Activated CD4-positive, alpha-beta T cell treated with anti-CD3 and anti-CD28 coated beads for 36 hours (primary cell): ENCODE measurements at places on chromosomes 7 and 10.

GRCh38 chr10:88608780-88609179 is 22.2 kb downstream of the LIPJ start:
- no peak overlapping the region for H3K27ac ChIP-seq
- no peak overlapping the region for H3K4me3 ChIP-seq
- no peak for DNase-seq
- H3K27me3 ChIP-seq, result peaks cover 3% of the 10 kb centered on the region
- no peaks in the 10 kb centered on the region for H3K36me3 ChIP-seq

DNA sequence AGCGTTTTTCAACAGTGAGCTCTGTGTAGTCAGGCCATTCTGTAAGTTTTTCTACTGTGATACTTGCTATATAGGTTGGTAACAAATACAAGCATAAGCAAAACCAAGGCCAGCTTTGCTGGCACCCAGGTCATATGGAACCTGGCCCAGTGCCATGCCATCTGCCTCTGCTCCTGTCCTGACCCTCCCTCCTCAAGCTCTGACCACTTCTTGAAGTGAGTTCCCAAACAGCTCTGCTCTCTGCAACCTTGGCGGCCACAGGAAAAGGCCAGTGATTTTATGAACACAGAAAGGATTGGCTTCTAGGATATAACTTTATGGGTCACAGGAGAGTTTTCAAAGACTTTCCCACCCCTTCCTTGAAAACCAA is 12.8 kb downstream of the NOD1 start:
- no peak overlapping the region for H3K27ac ChIP-seq
- no peak overlapping the region for H3K4me3 ChIP-seq
- H3K36me3 ChIP-seq, result no peaks in the 10 kb centered on the region
- H3K4me1 ChIP-seq, result peaks cover 20% of the 10 kb centered on the region
- H3K27me3 ChIP-seq, result no peaks in the 10 kb centered on the region

GRCh38 chr10:3128379-3129130 is 44.0 kb downstream of the PITRM1 start:
- no peak overlapping the region for H3K4me3 ChIP-seq
- H3K27me3 ChIP-seq, result no peaks in the 10 kb centered on the region
- H3K36me3 ChIP-seq, result peaks cover 90% of the 10 kb centered on the region
- DNase-seq, result no peak
- H3K4me1 ChIP-seq, result peaks cover 2% of the 10 kb centered on the region

GRCh38 chr10:92395271-92395670 is 104.3 kb downstream of the MARCHF5 start:
- no peak overlapping the region for H3K4me3 ChIP-seq
- peaks cover 5% of the 10 kb centered on the region for H3K27me3 ChIP-seq
- H3K4me1 ChIP-seq, result no peaks in the 10 kb centered on the region
- no peaks in the 10 kb centered on the region for H3K36me3 ChIP-seq

DNA sequence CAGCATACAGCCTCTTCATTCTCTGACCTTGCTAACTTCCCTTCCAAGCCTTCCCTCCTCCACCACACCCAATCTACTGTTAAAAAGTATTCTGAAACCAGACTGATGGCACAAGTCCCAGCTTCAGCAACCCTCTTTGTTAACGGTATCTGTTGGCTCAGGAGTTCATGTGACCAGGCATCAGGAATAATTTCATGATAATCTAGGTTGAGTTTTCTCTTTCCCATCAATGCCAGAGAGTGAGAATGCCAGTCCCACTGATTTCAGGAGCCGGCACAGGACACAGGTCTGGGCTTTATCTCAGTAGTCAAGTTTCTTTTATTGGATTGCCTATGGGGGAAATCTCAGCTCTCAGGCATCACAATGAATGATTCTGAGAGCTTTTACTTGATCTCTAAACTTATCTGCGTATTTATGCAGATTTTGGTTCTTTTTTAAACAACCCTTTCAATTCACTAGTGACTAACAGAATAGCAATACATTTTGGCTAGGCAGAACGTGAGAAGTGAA is 231.0 kb upstream of the LYZL1 start:
- H3K27ac ChIP-seq, result no peak overlapping the region
- H3K36me3 ChIP-seq, result no peaks in the 10 kb centered on the region
- peaks cover 6% of the 10 kb centered on the region for H3K27me3 ChIP-seq
- DNase-seq, result no peak
- H3K4me1 ChIP-seq, result no peaks in the 10 kb centered on the region

- peaks cover 40% of the 10 kb centered on the region for H3K4me1 ChIP-seq
- no peak overlapping the region for H3K4me3 ChIP-seq
- DNase-seq, result no peak
- peak overlapping the region; percentile 80 for H3K27ac ChIP-seq
These were observed 6.3 kb downstream of the C7orf57 start for GRCh38 chr7:48041653-48041970.

GRCh38 chr7:147639037-147639436 is 951.5 kb upstream of the C7orf33 start:
- H3K36me3 ChIP-seq, result no peaks in the 10 kb centered on the region
- DNase-seq, result no peak
- no peak overlapping the region for H3K27ac ChIP-seq
- no peaks in the 10 kb centered on the region for H3K27me3 ChIP-seq
- no peak overlapping the region for H3K4me3 ChIP-seq

- peak overlapping the region; percentile 37 for H3K27ac ChIP-seq
- H3K4me3 ChIP-seq, result no peak overlapping the region
- H3K27me3 ChIP-seq, result no peaks in the 10 kb centered on the region
- H3K4me1 ChIP-seq, result no peaks in the 10 kb centered on the region
These were observed 222.2 kb upstream of the SH2B2 start for GRCh38 chr7:102064361-102065025.

DNA sequence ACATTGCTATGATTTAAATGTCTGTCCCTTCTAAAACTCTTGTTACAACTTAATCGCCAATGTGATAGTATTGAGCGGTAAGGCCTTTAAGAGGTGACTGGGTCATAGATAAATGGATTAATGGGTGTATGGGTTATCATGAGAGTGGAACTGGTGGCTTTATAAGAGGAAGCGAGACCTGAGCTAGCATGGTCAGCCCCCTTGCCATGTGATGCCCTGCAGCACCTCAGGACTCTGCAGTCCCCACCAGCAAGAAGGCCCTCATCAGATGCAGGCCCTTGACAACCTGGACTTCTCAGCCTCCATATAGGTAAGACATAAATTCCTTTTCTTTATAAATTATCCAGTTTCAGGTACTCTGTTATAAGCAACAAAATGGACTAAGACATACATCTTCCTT is 15.6 kb downstream of the PARP12 start:
- H3K27ac ChIP-seq, result no peak overlapping the region
- DNase-seq, result no peak
- H3K27me3 ChIP-seq, result no peaks in the 10 kb centered on the region
- H3K4me3 ChIP-seq, result no peak overlapping the region
- H3K36me3 ChIP-seq, result peaks cover 18% of the 10 kb centered on the region

DNA sequence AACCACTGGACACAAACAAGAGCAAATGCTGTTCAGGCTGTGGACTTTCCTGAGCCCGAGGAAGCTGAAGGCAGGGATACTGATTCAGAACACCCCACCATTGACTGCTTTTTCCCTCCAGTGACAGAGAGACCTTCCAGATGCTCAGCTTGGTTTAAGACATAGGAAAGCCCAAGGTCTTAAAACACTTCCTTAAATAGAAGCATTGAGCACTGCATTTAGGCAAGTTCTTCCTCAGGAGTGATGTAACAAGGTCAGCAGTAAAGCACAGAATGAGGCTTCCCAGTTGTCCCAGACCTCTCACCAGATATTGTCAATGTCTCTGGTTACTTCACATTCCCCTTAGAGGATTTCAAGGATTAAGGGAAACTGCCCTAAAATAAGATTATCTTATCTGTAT is 19.6 kb upstream of the CDCA7L start:
- H3K27ac ChIP-seq, result no peak overlapping the region
- no peak for DNase-seq
- no peaks in the 10 kb centered on the region for H3K36me3 ChIP-seq
- no peak overlapping the region for H3K4me3 ChIP-seq
- H3K27me3 ChIP-seq, result no peaks in the 10 kb centered on the region

- H3K27ac ChIP-seq, result no peak overlapping the region
- H3K4me3 ChIP-seq, result no peak overlapping the region
- no peak for DNase-seq
- peaks cover 15% of the 10 kb centered on the region for H3K4me1 ChIP-seq
These were observed 180.6 kb upstream of the AGR3 start for GRCh38 chr7:17062151-17063044.

GRCh38 chr7:116969371-116969902 is 16.1 kb downstream of the ST7 start:
- H3K4me1 ChIP-seq, result peaks cover 7% of the 10 kb centered on the region
- H3K36me3 ChIP-seq, result no peaks in the 10 kb centered on the region
- no peak overlapping the region for H3K4me3 ChIP-seq
- no peak for DNase-seq
- no peak overlapping the region for H3K27ac ChIP-seq
- H3K27me3 ChIP-seq, result no peaks in the 10 kb centered on the region

DNA sequence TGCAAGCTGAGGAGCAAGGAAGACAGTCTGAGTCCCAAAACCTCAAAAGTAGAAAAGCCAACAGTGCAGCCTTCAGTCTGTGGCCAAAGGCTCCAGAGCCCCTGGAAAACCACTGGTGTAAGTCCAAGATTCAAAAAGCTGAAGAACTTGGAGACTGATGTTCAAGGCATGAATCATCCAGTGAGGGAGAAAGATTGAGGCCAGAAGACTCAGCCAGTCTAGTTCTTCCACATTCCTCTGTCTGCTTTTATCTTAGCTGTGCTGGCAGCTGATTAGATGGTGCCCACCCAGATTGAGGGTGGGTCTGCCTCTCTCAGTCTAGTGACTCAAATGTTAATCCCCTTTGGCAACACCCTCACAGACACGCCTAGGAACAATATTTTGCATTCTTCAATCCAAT is 20.1 kb upstream of the MDFIC start:
- DNase-seq, result no peak
- H3K27ac ChIP-seq, result no peak overlapping the region
- H3K4me3 ChIP-seq, result no peak overlapping the region

- H3K27me3 ChIP-seq, result peaks cover 2% of the 10 kb centered on the region
- no peak for DNase-seq
- H3K4me1 ChIP-seq, result no peaks in the 10 kb centered on the region
These were observed 2.6 kb downstream of the ABCA13 start for GRCh38 chr7:48173756-48174382.

GRCh38 chr7:134420424-134421125 is 38.3 kb downstream of the AKR1B1 start:
- H3K27me3 ChIP-seq, result peaks cover 3% of the 10 kb centered on the region
- DNase-seq, result peak; percentile 15
- no peak overlapping the region for H3K27ac ChIP-seq
- no peaks in the 10 kb centered on the region for H3K36me3 ChIP-seq
- no peak overlapping the region for H3K4me3 ChIP-seq
- H3K4me1 ChIP-seq, result no peaks in the 10 kb centered on the region

DNA sequence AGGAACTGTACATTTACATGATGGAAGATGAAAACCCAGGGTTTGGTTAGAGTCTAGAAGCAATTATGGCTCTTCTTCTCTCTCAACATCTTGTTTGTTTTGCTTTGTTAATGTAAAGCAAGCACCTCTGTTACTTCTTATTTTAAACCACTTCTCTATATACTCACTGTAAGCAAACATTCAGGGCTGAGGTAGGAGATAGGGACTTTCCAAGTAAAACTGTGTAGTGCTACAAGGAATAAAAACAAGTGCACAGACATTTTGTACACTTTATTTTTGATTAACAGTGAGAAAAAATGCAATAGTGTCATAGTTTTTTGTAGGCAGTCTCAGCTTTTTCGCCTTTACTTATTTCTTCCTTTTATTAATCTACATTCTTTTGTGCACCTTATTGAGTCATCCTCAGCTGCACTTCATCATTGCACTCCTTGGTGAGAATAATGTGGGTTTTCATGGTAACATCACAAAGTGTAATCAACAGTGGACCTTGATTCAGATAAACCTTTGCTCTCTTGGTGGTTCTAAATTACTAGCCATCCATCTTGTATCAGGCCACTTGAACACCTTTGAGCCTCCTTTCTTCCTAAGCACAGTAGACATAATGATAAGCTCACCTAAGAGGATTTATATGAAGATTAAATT is 52.9 kb downstream of the ELMO1 start:
- H3K27ac ChIP-seq, result peak overlapping the region; percentile 76
- H3K27me3 ChIP-seq, result no peaks in the 10 kb centered on the region
- H3K4me1 ChIP-seq, result peaks cover 81% of the 10 kb centered on the region
- DNase-seq, result no peak
- no peak overlapping the region for H3K4me3 ChIP-seq

- DNase-seq, result peak; percentile 26
- H3K4me3 ChIP-seq, result no peak overlapping the region
- no peak overlapping the region for H3K27ac ChIP-seq
- peaks cover 23% of the 10 kb centered on the region for H3K27me3 ChIP-seq
- H3K36me3 ChIP-seq, result no peaks in the 10 kb centered on the region
These were observed 189.6 kb upstream of the INHBA start for GRCh38 chr7:41892356-41893100.

DNA sequence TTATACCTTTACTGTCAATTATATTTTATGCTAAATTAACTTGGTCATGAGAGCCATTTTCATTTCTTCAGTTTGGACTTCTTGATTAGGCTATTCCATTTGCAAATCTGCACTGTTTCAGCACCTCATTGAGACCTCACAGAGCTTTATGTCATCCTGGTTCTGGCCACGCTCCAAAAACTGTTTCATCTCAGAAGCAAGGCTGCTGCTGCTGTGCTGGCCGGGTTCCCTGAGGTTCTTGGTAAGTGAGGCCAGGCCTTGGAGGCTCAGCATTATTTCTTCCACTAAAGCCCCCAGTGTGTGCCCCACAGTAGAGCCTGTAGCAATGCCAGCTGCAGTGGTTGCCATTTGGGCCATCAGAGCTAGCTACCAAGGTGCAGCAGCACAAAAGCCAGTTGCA is 7.8 kb upstream of the ZNF485 start:
- H3K36me3 ChIP-seq, result no peaks in the 10 kb centered on the region
- H3K4me1 ChIP-seq, result peaks cover 26% of the 10 kb centered on the region
- H3K4me3 ChIP-seq, result no peak overlapping the region

DNA sequence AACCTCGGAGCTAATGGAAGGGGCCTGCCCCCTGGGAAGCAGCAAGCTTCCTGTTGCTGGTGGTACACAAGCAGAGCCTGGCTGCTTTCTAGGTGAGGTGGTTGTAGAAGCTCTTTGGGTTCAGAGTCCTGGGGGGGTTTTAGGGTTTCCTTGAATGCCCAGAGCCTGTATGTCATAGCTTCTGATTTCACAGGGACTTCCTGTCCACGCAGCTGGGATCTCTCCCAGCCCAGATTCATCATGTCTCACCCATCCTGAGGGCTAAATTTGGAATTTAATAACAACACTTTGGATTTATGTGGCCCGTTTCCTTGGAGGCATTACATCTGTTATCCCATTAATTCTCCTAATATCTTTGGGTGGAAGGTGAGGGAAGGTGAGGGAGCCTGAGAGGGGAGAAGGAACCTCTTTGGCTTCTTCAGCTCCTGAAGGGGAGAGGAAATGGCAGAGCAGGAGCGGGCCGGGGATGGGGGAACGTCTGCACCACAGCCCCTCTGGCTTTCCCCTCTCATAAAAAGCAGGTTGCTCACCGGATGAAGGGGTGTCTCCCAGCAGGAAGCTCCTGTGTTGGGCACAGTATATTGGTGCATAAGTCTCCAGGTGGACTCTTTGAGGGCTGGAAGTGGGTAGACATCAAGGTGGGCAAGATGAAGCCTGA is 19.7 kb downstream of the RPS24 start:
- H3K4me1 ChIP-seq, result no peaks in the 10 kb centered on the region
- DNase-seq, result no peak
- no peaks in the 10 kb centered on the region for H3K27me3 ChIP-seq
- H3K36me3 ChIP-seq, result peaks cover 15% of the 10 kb centered on the region
